ENCODE measurements at places on chromosomes 3 and 15.

DNA sequence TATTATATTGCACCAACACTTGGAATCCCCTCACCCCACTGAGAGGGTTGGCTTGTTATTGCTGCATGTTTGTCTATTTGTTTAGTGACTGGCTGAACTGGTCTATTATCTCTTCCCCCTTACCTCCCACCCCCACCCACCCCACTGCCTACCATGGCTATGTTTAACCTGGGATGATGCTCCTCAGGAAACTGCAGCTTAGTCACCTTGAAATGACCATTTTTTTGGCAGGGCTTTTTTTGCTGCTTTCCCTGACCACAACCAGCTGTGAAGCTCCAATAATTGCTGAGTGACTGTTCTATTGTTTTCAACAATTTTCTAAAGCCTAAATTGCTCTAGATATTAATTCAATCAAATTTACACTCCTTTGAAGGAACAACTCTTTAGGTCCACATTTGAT is 137.9 kb upstream of the CADM2 start:
- DNase-seq = no peak

GRCh38 chr3:61057464-61057863 is 193.8 kb downstream of the FHIT start:
- DNase-seq = no peak

DNA sequence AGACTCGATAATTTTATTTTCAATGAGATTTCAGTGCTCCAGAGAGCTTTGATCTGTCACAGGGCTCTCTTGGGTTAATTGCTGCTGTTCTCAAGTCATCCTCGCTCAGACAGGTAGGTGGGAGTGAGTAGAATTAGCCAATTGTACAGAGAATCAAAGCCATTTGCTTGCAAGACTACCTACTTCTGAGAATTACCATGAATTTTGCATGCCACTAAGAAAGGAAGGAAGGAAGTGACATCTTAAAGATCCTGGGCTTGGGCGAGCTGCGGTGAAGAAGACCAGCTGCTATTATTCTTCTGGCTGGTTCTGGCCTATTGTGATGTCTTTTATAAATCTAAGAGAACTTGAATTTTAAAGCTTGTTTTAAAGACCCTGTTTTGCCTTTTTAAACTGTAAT is 154.1 kb upstream of the LPP start:
- no peak for DNase-seq

GRCh38 chr3:143167969-143168854 is 48.6 kb downstream of the CHST2 start:
- DNase-seq = no peak

GRCh38 chr15:37291920-37292319 is 191.6 kb upstream of the MEIS2 start:
- DNase-seq = no peak

DNA sequence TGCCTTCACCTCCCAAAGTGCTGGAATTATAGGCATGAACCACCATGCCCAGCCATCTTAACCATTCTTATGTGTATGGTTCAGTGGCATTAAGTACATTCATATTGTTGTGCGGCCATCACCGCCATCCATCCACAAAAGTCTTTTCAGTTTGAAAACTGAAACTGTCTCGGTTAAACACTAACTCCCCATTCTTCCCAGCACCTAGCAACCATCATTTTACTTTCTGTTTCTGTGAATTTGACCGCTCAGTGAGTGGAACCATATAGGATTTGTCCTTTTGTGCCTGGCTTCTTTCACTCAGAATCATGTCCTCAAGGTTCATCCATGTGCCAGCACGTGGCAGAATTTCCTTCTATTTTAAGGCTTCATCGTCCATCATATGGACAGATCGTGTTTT is 5.8 kb downstream of the MCM2 start:
- DNase-seq = no peak

- DNase-seq = no peak
These were observed 7.6 kb upstream of the MYO5C start for GRCh38 chr15:52303093-52303772.

DNA sequence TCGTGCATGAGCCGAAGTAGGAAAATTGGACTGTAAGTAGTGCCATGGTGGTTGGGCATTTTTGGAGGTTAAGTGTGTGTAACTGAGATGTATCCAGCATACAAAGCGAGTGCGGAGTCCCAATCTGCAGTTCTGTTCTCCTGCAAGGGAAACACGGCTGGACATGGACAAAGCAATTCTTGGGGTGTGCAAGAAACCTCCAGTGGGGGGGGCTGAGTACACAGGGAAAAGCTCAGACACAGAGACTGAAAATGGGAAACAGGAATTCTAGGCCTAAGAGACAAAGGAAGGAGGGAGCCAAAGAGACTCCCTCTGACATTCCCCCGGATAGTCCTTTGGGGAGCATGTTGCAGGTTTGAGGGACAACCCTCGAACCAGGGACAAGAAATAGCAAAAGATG is 83.2 kb upstream of the PLSCR4 start:
- DNase-seq = no peak

- DNase-seq = no peak
These were observed 18.5 kb upstream of the EID1 start for GRCh38 chr15:48859426-48859825.

GRCh38 chr3:27358372-27358771 is 10.8 kb downstream of the NEK10 start:
- no peak for DNase-seq

DNA sequence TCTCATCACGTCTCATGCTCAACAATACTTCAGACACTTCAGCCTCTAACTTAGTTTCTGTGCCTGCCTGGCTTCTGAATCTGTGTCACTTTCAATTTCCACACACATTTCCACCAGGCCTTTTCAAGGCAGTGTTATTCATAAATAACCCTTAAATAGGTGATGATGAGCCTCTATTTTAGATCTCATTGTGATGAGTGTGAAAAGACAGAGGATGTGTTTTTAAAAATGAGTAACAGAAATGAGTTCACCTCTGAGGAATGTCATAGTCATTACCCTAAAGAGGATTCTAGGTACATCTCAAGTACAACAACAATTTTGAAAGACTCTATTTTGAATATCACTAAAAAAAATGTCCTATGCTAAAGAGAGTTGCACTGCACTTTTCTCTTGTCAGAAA is 64.6 kb downstream of the STAC start:
- no peak for DNase-seq

DNA sequence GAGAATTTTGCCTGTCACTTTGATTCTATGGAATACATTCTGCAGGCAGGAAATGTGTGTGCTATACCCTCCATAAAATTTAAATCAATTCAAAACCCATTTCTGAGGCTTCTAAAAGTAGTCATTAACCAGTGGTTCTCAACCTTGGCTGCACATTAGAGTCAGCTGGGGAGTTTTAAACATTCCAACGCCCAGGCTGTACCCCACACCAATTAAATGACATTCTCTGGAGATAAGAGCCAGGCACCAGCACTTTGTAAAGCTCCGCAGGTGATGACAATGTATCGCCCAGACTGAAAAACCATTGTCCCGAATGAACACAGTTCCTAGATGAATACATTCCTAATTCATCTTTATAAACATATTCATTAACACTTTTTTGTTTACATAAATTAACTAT is 110.6 kb upstream of the MB21D2 start:
- DNase-seq = no peak

DNA sequence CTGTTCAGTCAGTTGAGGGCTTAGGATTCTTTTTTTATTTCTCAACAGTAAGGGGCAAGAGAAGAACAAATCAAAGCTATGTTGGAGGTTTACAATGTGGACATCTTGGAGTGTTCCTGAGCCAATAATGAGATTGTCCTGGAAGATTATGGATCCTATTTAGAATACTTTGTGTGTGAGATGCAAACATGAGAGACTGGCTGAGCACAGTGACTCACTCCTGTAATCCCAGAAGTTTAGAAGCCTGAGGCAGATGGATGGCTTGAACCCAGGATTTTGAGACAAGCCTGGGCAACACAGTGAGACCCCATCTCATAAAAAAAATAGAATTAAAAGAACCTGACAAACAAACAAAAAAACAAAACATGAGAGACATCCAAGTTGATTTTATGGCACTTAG is 351.6 kb downstream of the GAP43 start:
- no peak for DNase-seq

GRCh38 chr3:169085827-169086226 is 577.7 kb downstream of the MECOM start:
- no peak for DNase-seq

DNA sequence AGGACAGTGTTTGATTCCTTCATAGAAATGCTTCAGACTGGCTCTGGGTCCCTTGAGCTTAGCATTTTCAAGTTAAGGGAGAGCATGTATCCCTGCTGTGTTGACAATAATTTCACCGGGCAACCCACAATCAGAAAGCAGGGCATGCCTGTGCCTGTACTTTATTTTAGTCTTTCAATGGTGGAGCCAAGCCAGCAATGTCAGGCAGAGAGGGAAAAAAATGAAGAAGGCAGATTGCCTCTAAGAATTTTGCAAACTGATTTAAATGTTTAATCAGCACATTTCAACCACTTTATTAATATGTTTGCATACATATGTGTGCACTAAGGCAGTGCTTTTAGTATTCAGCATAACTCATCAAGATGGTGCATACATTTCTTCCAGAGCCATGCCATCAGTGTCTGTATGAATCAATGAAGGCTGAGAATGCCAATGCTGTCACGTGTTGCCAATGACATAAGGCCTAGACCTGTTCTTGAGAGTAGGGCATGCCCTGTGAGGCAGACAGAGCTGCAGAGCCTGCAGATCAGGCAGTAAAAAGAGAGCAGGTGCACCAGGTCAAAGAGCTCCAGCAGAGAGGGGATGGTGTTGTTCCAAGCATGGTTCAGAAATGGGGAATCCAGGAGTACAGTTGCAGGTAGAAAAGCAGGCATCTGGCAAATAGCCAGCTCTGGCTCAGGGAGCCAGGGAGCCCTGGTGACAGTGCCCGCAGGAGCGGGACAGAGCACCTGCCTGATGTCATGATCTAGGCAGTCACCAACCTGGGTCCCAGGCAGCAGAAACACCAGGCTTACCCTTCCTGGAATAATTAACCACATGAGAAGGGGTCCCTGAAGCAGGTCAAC is 508.5 kb downstream of the GABRG3 start:
- no peak for DNase-seq

DNA sequence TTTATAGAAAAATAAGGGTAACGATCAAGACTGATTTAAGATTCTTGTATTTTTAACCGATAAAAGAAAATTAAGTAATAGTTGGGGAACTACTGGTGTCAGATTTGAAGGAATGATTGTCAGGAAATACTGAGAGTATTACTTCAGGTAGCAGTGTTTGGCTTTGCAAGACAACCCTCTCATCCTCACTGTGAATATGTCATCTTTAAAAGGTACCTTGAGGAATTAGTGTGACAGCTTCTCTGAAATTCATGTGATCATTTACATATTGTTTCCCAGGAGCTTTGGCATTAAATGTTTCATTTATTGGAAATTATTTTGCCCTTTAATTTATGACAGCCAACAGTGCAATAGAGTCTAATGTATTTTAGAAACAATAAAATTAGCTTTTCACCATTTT is 3.3 kb downstream of the CHL1 start:
- DNase-seq = no peak

- DNase-seq = no peak
These were observed 30.6 kb upstream of the LPP start for GRCh38 chr3:188123170-188123905.

DNA sequence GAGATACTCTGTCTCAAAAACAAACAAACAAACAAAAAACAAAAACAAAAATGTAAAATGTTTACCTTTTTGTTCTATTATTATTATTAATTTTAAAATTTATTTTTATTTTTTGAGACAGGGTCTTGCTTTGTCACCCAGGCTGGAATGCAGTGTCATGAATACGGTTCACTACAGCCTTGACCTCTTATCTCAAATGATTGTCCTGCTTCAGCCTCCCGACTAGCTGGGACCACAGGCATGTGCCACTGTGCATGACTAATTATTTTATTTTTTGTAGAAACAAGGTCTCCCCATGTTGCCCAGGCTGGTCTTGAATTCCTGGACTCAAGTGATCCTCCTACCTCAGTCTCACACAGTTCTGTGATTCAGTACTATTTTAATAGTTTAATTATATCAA is 5.7 kb upstream of the SLC25A26 start:
- DNase-seq = no peak

DNA sequence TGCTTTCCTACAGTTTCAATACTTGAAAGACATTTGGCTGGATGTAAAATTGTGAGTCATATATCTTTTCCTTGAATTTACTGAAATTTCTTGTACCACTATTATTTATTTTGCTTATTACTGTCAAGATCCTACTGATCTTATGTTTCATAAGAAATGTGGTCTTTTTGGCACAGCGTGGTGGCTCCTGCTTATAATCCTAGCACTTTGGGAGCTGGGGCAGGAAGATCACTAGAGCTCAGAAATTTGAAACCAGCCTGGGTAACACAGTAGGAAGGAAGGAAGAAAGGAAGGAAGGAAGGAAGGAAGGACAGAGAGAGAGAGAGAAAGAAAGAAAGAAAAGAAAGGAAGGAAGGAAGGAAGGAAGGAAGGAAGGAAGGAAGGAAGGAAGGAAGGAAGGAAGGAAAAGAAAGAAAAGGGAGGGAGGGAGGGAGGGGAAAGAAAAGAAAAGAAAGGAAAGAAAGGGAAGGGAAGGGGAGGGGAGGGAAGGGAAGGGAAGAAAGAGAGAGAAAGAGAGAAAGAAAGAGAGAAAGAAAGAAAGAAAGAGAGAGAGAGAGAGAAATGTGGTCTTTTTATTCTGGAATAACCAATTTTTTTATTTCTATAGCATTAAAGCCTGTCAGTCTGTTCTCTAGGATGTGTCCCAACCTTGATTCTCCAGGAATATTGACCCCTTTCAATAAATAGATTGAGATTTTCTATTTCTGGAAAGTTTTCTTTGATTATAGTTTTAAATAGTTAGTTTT is 572.0 kb upstream of the TGFBR2 start:
- DNase-seq = no peak

GRCh38 chr15:42306681-42307080 is 33.4 kb upstream of the TMEM87A start:
- no peak for DNase-seq

DNA sequence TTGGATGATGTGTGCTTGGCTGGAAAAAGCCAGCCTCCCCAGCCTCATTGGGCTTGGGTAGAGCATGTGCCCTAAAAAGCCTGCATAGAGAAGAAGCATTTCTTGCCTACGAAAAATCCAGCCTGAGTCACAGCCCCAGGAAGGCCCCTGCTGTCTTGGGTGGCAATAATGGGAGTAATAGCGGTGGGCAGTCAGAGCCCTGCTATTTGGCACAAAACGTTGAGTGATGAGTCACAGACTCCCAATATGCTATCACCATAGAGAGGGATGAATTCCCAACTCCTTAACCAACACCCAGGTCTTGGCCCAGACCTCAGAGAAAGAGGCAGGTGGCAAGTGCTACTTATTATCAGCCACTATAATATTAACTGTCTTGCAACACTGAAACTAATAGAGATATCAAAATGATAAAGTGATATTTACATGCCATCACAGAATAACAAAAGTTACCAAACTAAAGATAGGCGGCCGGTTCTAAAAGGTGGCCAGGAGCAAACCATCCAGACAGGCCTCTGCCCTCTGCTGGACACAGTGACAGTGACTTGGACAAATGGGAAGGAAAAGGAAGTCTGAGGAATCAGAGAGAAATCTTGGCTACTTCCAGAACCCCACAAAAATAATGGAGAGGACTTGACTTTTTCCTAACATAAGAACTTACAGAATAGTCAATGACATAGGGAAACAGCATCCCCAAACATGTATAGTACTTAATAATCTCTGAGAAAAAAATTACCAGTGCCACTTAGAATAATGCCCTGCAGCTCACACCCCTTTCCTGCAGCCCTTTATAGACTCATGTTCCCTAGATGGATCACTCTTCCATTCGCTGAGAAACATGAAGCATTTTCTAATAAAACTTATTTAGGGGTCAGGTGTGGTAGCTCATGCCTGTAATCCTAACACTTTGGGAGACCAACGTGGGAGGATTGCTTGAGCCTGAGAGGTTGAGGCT is 51.9 kb upstream of the MUC13 start:
- no peak for DNase-seq
